Activated CD4-positive, alpha-beta T cell treated with anti-CD3 and anti-CD28 coated beads, Interleukin-2, amount 10 ng/mL, durations not matched to agents 7 days and 5 days (primary cell): ENCODE measurements at places on chromosomes 7 and 10. TPM values are rescaled to one million over a fixed set of nuclear protein-coding genes. Genes with fewer than 3 reads are reported as not detected.

GRCh38 chr10:75708060-75708459, 276.6 kb downstream of the LRMDA start:
- peaks cover 14% of the 10 kb centered on the region for H3K27me3 ChIP-seq
- H3K4me3 ChIP-seq, result no peak overlapping the region
- no peaks in the 10 kb centered on the region for H3K36me3 ChIP-seq
- no peaks in the 10 kb centered on the region for H3K4me1 ChIP-seq

DNA sequence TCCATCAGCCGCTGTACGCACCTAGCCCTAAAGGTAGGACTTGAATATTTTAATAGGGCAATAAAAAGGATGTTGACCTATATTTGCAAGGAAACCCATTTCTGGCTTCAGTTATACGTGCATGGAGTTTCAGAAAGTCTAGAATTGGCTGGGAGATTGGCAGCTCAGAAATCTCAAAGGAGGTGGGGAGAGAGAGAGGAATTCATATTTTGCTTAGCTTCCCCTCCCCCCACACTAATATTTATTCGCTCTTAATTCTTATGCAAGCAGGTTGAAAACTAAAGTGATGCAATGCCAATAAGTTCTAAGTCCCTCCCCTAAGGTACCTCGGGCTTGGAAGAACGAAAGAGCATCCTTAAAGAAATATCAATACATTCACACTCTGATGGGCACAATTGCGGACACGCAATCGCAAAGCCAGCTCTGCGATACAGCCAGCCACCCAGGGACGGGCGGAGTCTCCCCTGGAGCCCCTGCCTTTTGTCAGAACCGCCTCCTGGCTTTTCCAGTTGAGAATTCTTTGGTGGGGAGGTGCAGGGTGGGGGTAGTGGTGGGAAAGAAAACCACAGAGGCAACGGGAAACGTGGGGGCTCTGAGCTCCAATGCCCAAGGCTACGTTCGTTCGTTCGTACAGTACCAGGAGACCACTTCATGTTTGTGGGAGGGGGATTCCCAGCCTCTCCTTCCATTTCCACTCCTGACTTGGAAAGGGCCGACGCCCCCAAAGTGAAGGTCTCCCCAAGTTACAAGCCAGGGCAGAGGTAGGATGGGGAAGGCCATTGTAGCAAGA, 1.3 kb downstream of the SHH start:
- peaks cover 26% of the 10 kb centered on the region for H3K4me1 ChIP-seq
- H3K27ac ChIP-seq, result no peak overlapping the region
- peaks cover 76% of the 10 kb centered on the region for H3K27me3 ChIP-seq
- DNase-seq, result no peak
- H3K36me3 ChIP-seq, result no peaks in the 10 kb centered on the region

GRCh38 chr7:145156834-145157233, 321.0 kb upstream of the TPK1 start:
- H3K36me3 ChIP-seq, result no peaks in the 10 kb centered on the region
- no peaks in the 10 kb centered on the region for H3K27me3 ChIP-seq
- no peaks in the 10 kb centered on the region for H3K4me1 ChIP-seq
- H3K4me3 ChIP-seq, result no peak overlapping the region

GRCh38 chr7:12570168-12570533, 369 bp upstream of the SCIN start:
- H3K27me3 ChIP-seq, result peaks cover 41% of the 10 kb centered on the region
- no peaks in the 10 kb centered on the region for H3K36me3 ChIP-seq
- H3K27ac ChIP-seq, result no peak overlapping the region
- no peak for DNase-seq
- peaks cover 43% of the 10 kb centered on the region for H3K4me1 ChIP-seq

DNA sequence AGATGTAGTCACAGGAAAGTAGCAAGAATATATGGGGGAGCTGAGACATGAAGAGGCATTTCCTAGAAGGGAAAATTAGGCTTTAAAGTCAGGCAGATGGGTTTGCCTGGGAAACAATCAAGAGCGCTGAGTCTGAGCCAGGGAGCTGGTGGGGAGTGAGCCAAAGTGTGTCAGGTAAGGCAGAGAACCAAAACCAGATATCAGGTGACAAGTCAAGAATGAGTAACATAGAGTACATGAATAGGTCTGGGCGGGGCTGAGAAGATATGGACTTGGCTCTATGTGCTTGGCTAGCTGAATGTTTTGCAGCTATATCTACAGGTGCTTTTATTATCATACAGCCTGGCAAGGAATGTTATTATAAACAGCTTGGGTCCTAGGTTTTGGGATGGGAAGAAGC, 49.3 kb downstream of the GPR141 start:
- peaks cover 10% of the 10 kb centered on the region for H3K27me3 ChIP-seq
- H3K36me3 ChIP-seq, result no peaks in the 10 kb centered on the region
- no peak overlapping the region for H3K27ac ChIP-seq
- H3K4me3 ChIP-seq, result no peak overlapping the region

- peaks cover 6% of the 10 kb centered on the region for H3K4me1 ChIP-seq
- H3K27me3 ChIP-seq, result no peaks in the 10 kb centered on the region
- DNase-seq, result no peak
These were observed 39.9 kb downstream of the CAMK1D start for GRCh38 chr10:12389154-12389734.

GRCh38 chr7:159218170-159218569, 73.5 kb upstream of the VIPR2 start:
- no peak for DNase-seq
- no peak overlapping the region for H3K27ac ChIP-seq
- no peak overlapping the region for H3K4me3 ChIP-seq
- no peaks in the 10 kb centered on the region for H3K36me3 ChIP-seq
- peaks cover 2% of the 10 kb centered on the region for H3K27me3 ChIP-seq

GRCh38 chr7:142445019-142445686, 187.3 kb upstream of the PRSS58 start:
- peak overlapping the region; percentile 33 for H3K27ac ChIP-seq
- H3K4me3 ChIP-seq, result no peak overlapping the region
- H3K27me3 ChIP-seq, result peaks cover 13% of the 10 kb centered on the region
- peaks cover 41% of the 10 kb centered on the region for H3K4me1 ChIP-seq
- peak; percentile 40 for DNase-seq

- no peaks in the 10 kb centered on the region for H3K36me3 ChIP-seq
- no peaks in the 10 kb centered on the region for H3K27me3 ChIP-seq
- no peak overlapping the region for H3K27ac ChIP-seq
- peaks cover 2% of the 10 kb centered on the region for H3K4me1 ChIP-seq
- DNase-seq, result no peak
These were observed 132.7 kb downstream of the TAX1BP1 start for GRCh38 chr7:27872356-27873275.

GRCh38 chr10:103572347-103573204, 79.1 kb downstream of the NEURL1 start:
- no peaks in the 10 kb centered on the region for H3K36me3 ChIP-seq
- no peaks in the 10 kb centered on the region for H3K27me3 ChIP-seq
- H3K4me1 ChIP-seq, result no peaks in the 10 kb centered on the region

DNA sequence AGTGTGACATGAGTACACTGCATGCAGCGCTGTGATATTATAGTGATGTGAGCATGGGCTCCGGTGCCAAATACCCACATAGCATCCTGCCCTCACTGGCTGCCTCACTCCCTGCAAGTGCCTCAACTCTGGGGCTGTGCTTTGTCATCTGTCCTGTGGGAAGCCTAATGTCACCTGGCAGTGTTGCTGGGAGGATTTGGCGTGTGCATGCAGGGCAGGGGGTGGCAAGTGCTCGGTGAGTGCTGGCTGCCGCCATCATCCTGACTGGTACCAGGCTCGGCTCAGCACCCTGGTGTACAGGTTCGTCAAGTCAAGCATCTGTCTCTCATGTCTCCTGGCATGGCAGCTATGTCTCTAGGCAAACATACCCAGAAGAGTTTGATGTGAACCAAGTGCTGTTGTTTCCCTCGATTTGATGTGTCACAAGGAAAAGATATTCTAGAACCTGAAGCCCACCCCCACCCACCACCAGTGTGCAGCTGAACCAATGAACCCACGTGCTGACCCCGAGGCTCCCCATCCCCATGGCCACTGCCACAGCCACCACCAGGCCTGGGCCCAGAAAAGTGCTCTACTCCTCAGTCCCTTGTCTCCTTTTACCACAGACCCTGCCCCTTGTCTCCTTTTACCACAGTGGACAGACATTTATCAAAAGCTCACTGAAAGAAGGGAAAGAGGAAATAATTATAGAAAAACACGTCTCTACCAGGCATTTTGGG, 135.8 kb downstream of the MAPK8 start:
- no peaks in the 10 kb centered on the region for H3K36me3 ChIP-seq
- H3K27ac ChIP-seq, result no peak overlapping the region
- no peak overlapping the region for H3K4me3 ChIP-seq

DNA sequence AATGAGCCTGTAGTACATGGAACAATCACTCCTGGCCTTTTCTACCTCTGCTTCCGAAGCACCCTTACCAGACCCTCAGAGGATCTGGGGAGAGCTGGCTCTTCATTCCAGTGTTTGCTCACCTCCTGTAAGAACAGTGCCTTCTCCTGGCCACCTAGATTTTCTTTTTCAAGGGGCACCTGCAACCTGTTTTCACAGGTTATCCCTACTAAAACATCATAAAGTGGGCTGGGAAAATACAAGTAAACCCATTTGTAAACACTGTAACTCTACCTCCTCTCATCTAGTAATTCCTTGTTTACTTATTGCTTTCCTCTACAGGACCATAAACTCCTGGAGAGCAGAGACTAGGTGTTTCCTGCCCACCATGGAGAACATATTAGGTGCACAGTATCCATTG, 1.1 kb downstream of the PIK3AP1 start:
- H3K36me3 ChIP-seq, result no peaks in the 10 kb centered on the region
- DNase-seq, result no peak
- H3K27me3 ChIP-seq, result peaks cover 15% of the 10 kb centered on the region
- H3K4me3 ChIP-seq, result peak overlapping the region; percentile 77
- H3K4me1 ChIP-seq, result peaks cover 21% of the 10 kb centered on the region

- H3K4me3 ChIP-seq, result no peak overlapping the region
- peaks cover 64% of the 10 kb centered on the region for H3K36me3 ChIP-seq
- DNase-seq, result no peak
- peaks cover 89% of the 10 kb centered on the region for H3K4me1 ChIP-seq
These were observed 185.5 kb upstream of the KLF14 start for GRCh38 chr7:130919316-130920103.

- H3K36me3 ChIP-seq, result no peaks in the 10 kb centered on the region
- DNase-seq, result no peak
- no peaks in the 10 kb centered on the region for H3K27me3 ChIP-seq
- no peaks in the 10 kb centered on the region for H3K4me1 ChIP-seq
- H3K27ac ChIP-seq, result no peak overlapping the region
- no peak overlapping the region for H3K4me3 ChIP-seq
These were observed 216.4 kb downstream of the NRG3 start for GRCh38 chr10:82091413-82091812.

- H3K27ac ChIP-seq, result no peak overlapping the region
- no peak overlapping the region for H3K4me3 ChIP-seq
- no peaks in the 10 kb centered on the region for H3K27me3 ChIP-seq
- no peak for DNase-seq
These were observed 135.4 kb upstream of the BMPER start for GRCh38 chr7:33769930-33770329.

DNA sequence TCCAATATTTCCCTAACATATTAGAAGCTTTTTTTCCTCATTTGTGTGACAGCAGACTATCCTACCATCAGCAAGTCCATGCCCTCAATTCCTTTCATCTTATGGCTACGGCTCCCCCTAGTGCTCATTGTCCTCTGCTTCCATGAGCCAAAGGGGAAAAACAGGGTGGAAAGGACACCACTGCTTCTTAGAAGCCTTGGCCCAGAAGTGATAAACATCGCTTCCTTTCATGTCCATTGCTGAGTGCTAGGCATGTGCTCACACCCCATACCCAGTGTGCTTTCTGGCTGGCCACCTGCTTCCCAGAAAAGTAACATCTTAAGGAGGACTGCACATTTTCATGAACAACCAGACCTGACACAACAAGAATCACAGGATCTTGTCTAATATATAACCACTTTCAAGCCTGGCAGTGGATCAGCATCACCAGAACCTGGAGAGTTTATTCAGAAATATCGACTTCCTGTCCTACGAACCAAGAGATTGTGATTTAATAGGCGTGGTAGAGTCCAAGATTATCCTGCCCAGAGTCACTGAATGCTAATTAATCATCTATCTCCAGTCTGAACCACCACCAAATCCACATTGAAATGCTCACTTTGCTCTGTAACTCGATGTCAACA, 650.5 kb upstream of the SORCS1 start:
- H3K27me3 ChIP-seq, result no peaks in the 10 kb centered on the region
- H3K4me3 ChIP-seq, result no peak overlapping the region
- no peaks in the 10 kb centered on the region for H3K4me1 ChIP-seq

- no peak for DNase-seq
- peaks cover 2% of the 10 kb centered on the region for H3K4me1 ChIP-seq
- H3K27ac ChIP-seq, result no peak overlapping the region
- H3K4me3 ChIP-seq, result no peak overlapping the region
- no peaks in the 10 kb centered on the region for H3K36me3 ChIP-seq
- H3K27me3 ChIP-seq, result peaks cover 21% of the 10 kb centered on the region
These were observed 6.7 kb downstream of the TLL2 start for GRCh38 chr10:96507044-96507443.

Gene TMEM213
- total RNA-seq, result not detected

Gene MDFIC
- total RNA-seq, result 91.2 TPM

Gene RNLS
- total RNA-seq, result 1.8 TPM

Gene ITGA8
- total RNA-seq, result not detected

Gene BTBD16
- not detected for total RNA-seq

Gene SPDYE5
- total RNA-seq, result not detected

Gene SLC18A3
- not detected for total RNA-seq

Gene LRRN3
- total RNA-seq, result 211 TPM

Gene HECTD2
- total RNA-seq, result 3.1 TPM

Gene CACNA2D1
- not detected for total RNA-seq
